ENCODE measurements at places on chromosomes 12 and 14.

GRCh38 chr12:132728502-132728901, 17.9 kb downstream of the PGAM5 start:
- DNase-seq: no peak

GRCh38 chr12:57487055-57487596, 742 bp upstream of the MARS1 start:
- no peak for DNase-seq

GRCh38 chr14:90375934-90376333, 20.9 kb upstream of the CALM1 start:
- DNase-seq: peak; percentile 35

- DNase-seq: peak; percentile 12
Measured at GRCh38 chr14:21631084-21631483, 3.7 kb downstream of the OR10G2 start.

- peak; percentile 82 for DNase-seq
Measured at GRCh38 chr14:88551094-88551870, 3.5 kb downstream of the PTPN21 start.

DNA sequence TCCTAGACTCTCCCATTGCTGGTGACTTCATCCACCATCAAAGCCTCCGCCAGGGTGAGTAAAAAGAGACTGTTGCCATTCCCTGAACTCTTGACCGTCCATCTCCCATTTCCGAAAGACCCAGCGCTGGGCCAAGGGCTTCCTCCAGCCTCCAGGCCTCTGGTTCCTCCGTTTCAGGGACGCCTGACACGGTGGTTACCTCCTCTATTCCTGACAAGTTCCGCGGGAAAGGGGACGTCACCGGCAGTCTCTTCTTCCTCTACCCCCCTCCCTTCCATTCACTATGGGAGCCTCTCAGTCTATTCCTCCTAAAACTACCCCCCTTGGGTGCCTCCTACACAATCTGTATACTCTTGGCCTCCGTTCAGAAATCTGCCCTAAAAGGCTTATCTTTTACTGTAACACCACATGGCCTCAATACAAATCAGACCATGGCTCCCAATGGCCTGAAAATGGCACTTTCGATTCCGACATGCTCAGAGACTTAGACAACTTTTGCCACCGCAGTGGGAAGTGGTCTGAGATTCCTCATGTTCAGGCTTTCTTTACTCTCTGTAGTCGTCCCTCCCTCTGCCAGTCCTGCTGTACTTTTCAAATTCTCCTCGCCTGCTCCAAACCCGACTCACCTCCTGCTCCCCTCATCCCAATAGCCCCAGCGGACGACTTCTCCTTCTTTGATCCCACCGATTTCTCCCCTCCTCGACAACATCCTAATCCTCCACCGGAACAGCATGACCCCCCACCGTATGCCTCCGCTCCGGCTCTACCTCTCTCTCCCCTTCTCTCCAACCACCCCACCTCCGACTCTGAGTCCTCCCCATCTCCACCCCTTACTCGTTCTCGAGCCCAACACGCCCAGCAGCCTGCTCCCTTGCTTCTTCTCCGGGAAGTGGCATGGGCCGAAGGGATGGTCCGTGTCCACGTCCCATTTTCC, 70.4 kb downstream of the MOK start:
- DNase-seq: no peak

GRCh38 chr12:64088431-64089349, 133.4 kb downstream of the KICS2 start:
- peak; percentile 93 for DNase-seq

- DNase-seq: no peak
Measured at GRCh38 chr12:118346895-118347294, 25.8 kb downstream of the TAOK3 start.

GRCh38 chr14:101591582-101591981, 30.3 kb downstream of the DIO3 start:
- DNase-seq: no peak

DNA sequence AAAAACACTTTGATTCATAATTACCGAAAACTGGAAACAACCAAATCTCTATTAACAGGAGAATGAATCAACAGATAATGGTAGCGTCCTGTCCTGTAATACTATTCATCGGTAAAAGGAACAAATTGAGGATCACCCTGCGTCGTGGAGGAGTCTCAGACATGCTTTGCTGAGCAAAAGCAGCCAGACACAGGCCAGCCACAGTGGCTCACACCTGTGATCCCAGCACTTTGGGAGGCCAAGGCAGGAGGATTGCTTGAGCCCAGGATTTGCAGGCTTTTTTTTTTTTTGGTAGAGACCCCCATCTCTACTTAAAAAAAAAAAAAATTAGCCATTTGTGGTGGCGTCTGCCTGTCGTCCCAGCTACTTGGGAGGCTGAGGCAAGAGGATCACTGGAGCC, 34.1 kb upstream of the MMP17 start:
- DNase-seq: no peak

- peak; percentile 66 for DNase-seq
Measured at GRCh38 chr12:103626498-103626897, 39.4 kb downstream of the STAB2 start.

GRCh38 chr14:28761438-28762291, 4.9 kb upstream of the FOXG1 start:
- DNase-seq: no peak

- DNase-seq: no peak
Measured at GRCh38 chr14:36455241-36455627, 64.8 kb downstream of the NKX2-1 start.

DNA sequence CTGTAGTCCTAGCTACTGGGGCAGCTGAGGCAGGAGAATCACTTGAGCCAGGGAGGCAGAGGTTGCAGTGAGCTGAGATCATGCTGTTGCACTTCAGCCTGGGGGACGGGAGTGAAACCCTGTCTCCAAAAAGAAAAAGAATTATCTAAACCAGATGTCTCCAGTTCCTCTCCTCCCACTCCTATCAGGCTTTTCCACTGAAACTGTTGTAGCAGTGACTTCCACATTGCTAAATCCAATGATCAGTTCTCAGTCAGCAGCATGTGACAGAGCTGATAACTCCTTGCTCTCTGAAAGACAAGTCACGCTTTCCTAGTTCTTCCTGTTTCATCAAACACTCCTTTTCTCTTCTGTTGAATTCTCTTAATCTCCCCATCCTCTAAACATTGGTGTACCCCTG, 8.6 kb downstream of the SLC38A6 start:
- DNase-seq: no peak

- no peak for DNase-seq
Measured at GRCh38 chr12:92362126-92362525, 216.5 kb upstream of the BTG1 start.

DNA sequence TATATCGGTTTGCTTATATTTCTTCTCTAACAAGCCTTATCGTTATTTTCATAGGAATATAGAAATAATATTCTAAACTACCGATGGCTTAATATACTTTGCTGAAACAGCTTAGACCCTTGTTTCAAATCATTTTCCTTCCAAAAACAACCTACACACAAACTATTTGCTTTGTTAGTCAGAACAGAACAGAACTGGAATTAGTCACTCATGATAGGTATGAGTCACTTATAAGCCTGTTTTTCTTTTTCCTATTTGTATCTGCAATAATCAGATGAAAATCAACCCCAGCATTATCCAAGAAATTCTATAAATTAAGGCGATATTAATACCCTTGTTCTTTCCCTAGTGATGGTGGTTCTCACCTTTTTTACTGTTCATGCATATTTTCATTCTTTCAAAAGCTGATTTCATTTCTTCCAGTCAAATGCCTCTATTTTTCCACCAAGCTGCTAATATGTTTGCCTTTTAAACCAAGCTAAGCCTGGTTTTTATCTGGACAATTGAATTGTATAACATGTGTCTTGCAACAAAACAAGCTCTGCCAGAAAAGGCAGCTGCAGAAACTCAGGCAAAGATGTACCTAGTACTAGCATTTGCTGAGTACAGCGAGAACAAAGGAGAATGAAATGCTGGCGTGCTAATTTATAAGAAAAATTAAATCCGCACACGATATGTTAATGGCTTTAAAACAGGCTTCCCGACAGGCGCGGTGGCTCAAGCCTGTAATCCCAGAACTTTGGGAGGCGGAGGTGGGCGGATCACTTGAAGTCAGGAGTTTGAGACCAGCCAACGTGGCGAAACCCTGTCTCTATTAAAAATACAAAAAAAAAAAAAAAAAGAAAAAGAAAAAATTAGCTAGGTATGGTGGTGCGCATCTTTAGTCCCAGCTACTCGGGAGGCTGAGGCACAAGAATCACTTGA, 1418.2 kb downstream of the AACS start:
- no peak for DNase-seq

GRCh38 chr12:45336762-45337596, 121.1 kb downstream of the ANO6 start:
- DNase-seq: peak; percentile 79

GRCh38 chr14:93121030-93121834, 5.5 kb upstream of the ITPK1 start:
- DNase-seq: no peak

DNA sequence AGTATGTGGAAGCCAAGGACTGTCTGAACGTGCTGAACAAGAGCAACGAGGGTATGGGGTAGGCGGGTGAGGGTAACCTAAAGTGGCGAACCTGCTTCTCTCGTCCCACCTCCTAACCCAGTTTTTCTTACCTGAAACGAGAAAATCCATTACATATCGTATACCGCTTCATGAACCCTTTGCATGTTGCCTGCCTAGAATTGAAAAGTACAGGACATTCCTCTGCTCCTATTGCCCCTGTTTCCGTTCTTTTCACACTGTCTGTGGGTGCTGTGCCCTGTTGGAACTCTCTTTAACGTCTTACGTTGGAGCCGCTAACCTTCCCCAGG, 513 bp downstream of the PFDN5 start:
- DNase-seq: no peak

GRCh38 chr12:29282031-29282816, 98.7 kb downstream of the ERGIC2 start:
- DNase-seq: no peak

GRCh38 chr14:57939084-57939483, 73.2 kb upstream of the SLC35F4 start:
- no peak for DNase-seq

GRCh38 chr14:92549859-92550230, 36.3 kb downstream of the RIN3 start:
- no peak for DNase-seq

DNA sequence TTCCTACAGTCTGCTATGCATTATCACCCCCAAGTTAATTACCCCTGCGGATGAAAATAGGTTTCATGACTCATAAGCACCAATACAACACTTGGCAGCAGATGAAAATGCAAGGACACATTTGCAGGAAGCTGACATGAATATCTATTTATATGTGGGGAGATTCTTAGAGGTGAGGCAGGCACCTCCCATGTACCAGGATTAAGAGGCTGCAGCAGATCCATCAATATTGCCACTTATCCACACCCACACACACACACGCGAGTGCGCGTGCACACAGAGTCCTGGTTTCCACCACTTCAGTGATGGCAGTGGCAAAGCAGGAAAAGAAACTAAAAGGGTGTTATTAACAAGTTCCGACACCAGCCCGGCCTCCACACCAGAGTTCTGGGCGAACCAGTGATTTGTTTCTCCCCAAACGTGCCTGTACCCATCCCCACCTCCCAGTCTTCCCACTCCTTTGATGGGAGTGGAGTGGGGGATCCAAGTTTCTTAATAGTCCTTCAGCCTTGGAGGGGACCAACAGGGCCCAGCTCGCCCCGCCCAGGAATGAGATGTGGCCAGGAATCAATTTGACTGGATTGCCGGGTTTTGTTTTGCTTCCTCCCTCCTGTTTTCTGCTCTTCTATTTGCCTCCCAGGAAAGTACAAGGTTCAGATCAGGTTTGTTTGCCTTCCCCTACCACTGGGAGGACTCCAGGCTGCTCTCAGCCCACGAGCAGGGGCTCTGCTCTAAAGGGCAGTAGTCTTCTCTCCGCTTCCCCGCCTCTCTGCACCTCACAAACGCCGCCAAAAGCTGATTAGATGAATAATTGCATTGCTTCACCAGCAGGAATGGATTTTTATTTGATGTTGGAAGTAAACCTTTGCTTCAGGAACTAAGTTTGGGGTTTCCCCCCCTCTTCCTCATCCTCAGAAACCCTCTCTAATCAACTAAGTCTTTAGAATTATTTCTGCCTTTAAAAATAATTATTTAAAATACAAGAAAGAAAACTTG, 5.2 kb downstream of the IRF2BPL start:
- peak; percentile 53 for DNase-seq

GRCh38 chr14:61508526-61508925, 186.8 kb upstream of the HIF1A start:
- no peak for DNase-seq

DNA sequence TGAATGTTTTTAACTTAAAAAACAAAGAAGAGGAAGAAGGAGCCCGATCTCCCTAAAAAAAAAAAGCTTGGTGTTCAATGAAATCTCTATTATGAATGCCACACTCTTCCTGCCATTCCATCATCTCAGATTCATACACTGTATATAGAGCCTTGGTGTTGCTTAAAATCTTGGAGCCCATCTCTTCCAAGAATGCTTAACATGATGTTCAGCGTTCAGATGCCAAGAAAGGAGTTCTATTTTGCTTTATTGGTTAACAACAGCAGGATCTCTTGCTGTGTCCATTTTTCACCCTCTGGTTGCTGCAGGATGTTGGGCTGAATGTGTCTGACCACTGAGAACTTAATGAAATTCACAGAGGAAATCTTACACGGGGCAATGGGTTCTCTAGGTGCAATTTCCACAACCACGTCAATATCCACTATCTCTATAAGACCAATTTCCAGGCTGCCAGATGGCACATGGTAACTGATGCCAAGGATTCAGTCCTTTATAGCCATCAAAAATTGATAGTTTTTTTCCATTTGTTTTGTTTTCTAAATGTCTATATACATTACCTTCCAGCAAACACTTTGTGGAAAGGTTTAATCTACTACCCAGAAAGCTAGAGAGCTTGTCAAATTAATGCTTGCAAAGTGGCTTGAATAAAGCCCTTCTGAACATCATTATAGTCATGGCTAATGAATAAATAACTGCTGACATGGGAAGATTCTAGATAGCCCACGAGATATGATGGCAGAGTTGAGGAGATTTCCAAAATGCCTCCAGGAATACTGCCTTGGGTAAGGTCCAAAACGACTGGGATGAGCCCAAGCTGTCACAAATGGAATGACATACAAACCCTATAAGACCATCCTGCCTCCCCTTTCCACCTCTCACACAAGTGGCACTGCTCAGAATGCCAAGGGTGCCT, 26.5 kb downstream of the RERG start:
- no peak for DNase-seq

- DNase-seq: no peak
Measured at GRCh38 chr12:110020956-110021355, 21.7 kb downstream of the ANKRD13A start.

GRCh38 chr14:94769391-94770250, at the start of gene GSC:
Gene GSC (minus strand): TSS chr14:94770113. CDS start chr14:94770015, 98 bp downstream.
- peak; percentile 37 for DNase-seq

GRCh38 chr12:95547522-95548055, 3.7 kb downstream of the USP44 start:
- DNase-seq: no peak

- no peak for DNase-seq
Measured at GRCh38 chr12:4121506-4122020, 152.0 kb upstream of the CCND2 start.

DNA sequence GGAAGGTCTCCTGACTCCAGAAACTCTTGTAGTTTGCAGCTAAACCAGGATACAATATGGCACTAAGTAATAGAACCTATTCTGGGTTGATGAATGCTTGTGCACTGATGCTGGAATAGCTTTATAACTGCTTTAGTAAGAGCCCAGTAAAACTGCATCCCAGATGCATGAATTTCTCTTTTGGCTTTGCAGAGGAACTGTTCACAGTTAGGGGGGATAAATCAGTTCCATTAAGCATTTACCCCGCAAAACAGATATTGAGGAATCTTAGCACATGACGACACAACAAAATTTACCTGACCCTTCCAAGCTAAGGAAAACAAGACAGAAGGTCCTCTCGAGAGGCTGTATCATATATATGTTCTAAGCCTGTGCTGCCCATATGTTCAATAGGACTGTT, 457.4 kb downstream of the FOXG1 start:
- no peak for DNase-seq

GRCh38 chr12:5068619-5069018, 24.9 kb downstream of the KCNA5 start:
- DNase-seq: no peak

All from mammary epithelial cell (primary cell).